ENCODE measurements at places on chromosomes 5 and 9.

DNA sequence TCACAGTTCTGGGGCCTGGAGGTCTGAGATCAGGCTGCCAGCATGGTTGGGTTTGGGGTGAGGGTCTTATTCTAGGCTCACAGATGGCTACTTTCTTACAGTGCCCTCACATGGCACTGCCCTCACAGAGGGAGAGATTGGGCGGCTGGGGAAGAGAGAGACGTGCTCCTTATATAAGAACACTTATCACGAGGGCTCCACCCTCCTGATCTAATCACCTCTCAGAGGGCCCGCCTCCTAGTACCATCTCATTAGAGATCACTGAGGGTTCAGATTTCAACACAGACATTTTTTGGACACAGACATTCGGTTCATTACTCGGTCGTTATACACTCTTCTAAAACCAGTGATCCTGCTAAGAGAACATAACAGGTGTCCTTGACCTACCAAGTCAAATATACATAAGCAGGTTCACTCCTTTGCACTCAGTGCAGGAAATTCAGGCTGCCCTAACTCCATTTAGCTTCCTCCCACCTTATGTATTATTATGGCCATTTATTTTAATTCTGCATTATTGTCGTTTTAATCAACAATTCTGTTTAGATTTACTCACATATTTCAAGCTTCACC is 121.7 kb downstream of the ICE1 start:
- no peak for DNase-seq

DNA sequence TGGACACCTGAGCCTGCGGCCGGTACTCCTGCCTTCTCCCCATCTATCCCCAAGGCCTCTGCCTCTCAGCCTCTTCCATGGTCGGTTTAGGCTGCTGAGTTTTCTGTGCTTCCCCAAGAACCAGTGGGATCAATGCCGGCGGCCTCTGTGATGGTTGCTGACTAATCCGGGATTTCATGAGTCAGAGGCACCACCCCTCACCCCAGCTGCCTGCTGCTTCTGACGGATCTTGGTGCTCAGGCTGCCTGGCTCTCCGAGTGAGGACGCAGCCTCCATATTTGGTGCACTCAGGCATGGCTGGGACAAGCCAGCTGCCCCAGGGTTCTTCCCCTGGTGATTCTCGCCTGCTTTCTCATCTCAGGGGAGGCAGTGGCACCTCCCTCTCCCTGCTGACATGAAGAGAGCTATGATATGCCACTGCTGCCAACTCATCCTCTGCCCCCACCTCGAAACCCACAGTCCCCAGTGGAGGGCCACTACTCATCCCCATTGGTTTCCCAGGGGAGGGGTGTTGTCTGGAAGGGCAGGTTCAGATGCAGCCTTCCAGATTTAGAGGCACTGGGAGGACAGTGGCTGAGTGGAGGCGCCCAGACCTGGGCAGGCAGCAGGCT is 3.3 kb upstream of the MAN1B1 start:
- peak; percentile 76 for DNase-seq

DNA sequence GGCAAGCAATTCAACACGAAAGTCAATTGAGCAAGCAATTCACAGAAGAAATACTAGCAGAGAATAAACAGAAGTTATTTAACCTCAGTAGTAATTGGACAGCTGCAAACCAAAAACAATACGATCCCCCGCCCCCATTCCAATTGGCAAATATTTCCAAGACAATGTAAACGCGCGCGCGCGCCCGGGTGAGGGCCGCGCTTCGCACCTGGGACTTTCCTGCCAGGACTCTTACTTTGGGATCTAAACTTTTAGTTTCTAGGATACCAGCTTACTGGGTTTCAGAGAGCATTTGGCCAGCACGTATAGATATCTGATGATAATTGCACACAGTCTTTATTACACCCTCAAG is 8.6 kb downstream of the RUFY1 start:
- peak; percentile 30 for DNase-seq

DNA sequence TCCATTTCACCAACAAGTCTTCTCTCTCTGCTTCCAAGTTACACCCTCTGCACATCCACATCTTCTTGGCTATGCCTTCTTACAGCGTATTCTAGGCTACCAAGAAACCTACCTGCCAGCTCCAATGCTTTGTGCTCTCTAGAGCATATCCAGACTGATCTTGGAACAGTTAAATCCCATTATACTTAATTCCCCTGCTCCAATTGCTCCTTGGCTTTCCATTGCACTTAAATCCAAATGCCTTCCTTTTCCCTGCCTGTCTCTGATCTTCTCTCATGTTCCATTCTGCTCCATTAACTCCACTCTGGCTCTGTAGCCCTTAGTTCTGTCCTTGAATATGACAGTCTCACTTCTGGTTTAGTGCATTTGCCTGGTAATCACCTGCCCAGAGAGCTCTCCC is 322.4 kb downstream of the LRRC70 start:
- DNase-seq = no peak

- DNase-seq = no peak
These were observed 47.8 kb downstream of the THOC3 start for GRCh38 chr5:175920231-175920811.

- DNase-seq = peak; percentile 11
These were observed at the start of gene CCDC152 for GRCh38 chr5:42756606-42757601. CCDC152 (plus strand) TSS chr5:42756818; CDS start chr5:42759122, 2,304 bp downstream.

- DNase-seq = no peak
These were observed 80.7 kb downstream of the VCAN start for GRCh38 chr5:83552275-83552674.

GRCh38 chr5:131466171-131466766 is 168.8 kb downstream of the RAPGEF6 start:
- peak; percentile 39 for DNase-seq

DNA sequence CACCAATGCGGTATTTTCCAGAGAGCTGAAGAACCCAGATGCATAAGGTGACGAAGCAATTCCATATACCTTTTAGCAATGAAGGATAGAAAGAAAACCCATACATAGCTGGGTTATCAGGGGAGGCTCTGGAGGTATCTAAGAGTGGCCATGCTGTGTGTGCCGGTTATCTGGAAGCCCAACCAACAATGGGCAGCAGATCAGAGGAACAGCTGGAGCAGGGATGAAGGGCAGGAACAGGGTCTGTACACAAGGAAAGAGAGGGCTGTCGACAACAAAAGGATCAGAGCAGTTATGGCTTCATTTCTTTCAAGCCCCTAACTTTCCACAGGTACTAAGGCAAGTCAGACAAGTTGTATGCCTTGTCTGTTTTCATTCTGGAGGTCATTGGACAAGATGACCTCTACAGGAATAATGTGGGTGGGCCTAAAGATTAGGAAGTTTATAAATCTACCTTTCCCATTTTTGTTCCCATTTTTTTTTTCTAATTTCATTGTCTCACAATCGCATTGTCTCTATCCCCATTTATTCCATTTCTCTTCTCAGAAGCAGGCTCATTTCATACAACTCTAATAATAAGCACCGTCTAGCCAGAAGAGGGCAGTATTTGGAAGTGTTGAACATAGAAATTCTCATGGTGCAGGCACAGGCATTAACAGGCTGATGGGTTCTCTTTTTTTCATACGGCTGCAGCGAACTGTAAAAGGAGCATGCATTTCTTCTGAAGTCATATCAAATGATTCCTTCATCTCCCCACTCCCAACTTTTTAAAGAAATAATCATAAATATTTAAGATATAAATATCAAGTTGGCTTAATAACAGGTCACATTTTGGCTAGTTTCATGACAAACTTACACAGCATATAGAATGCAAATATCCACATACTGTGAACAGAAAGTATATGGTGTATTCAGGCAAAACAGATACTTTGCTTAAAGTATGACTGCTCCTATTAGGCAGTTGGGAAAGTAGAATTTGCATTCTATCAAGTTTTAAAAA is 63.5 kb downstream of the ZNF474 start:
- DNase-seq = peak; percentile 66

- no peak for DNase-seq
These were observed 348.0 kb downstream of the NPR3 start for GRCh38 chr5:33059081-33059480.

DNA sequence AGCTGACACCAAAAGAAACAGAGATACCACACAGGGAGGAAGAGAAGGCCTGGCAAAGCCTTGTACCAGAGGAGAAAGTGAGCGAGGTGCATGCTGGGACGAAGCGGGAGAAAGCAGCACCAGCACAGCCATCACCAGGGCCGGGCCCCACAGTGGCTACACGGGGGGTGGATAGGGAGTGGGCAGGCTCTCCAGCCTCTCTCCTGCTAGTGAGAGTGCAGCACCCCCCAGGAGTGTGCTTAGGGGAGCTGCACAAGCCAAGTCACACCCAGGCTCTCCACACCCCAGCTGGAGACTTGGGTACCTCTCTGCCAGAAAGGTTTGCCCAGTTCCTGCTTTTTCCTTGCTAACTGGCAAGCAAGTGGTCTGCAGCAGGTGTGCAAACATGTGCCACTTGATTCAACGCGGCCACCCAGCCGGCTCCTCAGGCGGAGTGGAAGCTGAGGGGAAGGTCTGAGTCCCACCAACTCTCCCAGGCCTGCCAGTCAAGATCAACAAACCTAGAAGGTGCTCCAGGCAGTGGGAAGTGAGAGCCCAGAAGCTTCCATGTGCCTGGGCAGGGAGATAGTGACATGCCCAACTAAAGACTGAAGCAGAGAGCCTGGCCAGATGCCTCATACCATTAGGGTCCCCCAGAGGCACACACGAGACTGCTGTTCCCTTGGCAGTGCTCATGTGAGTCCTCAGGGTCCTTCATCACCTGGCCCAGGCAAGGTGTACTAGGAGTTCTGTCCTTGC is 39.9 kb downstream of the BICD2 start:
- DNase-seq = no peak

- DNase-seq = no peak
These were observed 24.2 kb downstream of the SLC1A1 start for GRCh38 chr9:4514252-4515128.

- DNase-seq = peak; percentile 29
These were observed 208.0 kb downstream of the NR3C1 start for GRCh38 chr5:143195491-143195890.

Data from inflammatory macrophage (primary cell).